ENCODE measurements at places on chromosomes 4 and X.

GRCh38 chr4:116925900-116926457 is 159.4 kb downstream of the TRAM1L1 start:
- no peak for DNase-seq

- DNase-seq = no peak
These were observed 102.7 kb downstream of the UCHL1 start for GRCh38 chr4:41359422-41359775.

DNA sequence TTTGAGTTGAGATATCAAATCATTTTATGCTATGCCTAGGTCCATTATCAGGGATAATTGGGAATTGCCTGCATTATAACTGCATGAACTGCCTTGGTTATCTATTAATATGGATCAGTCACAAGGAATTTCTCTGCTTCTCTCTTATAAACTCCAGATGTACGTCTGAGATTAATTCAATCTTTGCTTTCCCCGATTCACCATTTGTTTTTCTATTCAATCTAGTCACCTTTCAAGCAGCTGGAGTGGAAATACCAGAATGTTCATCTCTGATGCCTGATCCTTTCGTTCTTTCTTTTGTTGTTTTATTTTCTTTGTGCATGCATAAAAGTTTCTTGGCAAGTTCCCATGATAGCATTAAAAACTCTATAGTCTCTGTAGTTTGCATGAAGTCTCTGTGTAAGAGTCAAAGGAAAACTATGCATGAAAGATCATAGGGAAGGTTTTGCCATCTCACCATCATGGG is 22.6 kb downstream of the SYNPO2 start:
- DNase-seq = no peak

DNA sequence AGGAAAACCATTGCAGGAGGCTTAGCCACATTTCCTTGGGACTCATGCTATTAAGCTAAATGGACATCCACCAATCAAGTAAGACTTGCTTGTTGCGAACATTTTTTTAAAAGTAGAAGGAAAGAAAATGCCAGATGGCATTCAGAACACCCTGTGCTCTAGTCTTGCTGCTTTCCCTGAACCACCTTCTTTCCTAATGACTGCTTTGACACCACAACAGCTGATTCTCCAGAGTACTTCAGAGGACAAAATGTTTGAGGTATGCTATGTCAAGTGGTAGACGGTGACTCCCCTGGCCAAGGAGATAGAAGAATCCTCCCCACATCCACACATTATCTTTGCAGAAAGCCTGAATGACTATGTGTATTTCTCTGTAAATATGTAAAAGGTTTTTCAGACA is 65.4 kb downstream of the ANK2 start:
- no peak for DNase-seq

GRCh38 chr4:54365691-54366090 is 136.6 kb downstream of the PDGFRA start:
- DNase-seq = no peak

GRCh38 chrX:48972220-48973164 is 848 bp upstream of the KCND1 start:
- no peak for DNase-seq

DNA sequence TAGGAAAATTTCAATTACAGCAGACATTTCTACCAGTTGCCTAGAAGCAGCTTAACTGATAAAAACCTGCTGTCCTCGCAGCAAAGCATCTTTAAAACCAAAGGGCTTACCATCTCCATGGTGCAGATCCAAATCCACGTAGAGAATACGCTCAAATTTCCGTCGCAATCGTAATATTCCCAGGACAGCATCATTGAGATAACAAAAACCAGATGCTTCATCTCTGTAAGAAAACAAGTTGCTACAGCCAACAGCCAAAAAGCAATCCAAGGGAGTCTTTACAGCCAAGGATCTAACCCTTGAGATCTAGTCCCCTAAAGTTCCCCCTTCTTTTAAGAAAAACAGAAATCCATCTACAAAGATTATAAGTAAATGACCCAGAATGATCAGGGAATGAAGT is 77.6 kb downstream of the HDAC8 start:
- no peak for DNase-seq

- DNase-seq = no peak
These were observed 593.8 kb downstream of the SMARCA1 start for GRCh38 chrX:128929271-128930057.

GRCh38 chr4:70754990-70755688 is 33.4 kb downstream of the RUFY3 start:
- DNase-seq = no peak

DNA sequence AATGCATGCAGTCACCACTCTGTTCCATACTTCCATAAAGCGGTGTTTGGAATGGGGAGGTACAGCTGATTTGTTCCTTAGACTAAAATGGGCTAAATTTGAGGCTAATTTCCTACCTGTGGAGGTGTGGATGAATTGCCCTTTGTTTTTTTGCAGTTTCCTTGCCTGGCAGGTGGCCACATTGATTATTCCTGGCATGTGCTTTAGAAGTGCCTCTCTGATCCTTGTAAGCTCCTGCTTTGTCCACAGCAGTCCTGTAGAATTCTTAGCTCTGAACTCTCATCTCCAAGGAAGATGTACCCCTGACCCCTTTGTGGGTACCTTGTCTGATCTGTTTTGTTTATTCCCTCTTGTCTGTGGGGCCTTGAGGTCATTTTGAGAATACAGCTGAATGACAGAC is 136.8 kb downstream of the ADGRL3 start:
- peak; percentile 35 for DNase-seq

- no peak for DNase-seq
These were observed 772 bp upstream of the FBXW7 start for GRCh38 chr4:152536545-152537182.

GRCh38 chrX:14690553-14690952 is 161.2 kb downstream of the GLRA2 start:
- no peak for DNase-seq

GRCh38 chrX:69195192-69195591 is 29.9 kb upstream of the PJA1 start:
- no peak for DNase-seq

DNA sequence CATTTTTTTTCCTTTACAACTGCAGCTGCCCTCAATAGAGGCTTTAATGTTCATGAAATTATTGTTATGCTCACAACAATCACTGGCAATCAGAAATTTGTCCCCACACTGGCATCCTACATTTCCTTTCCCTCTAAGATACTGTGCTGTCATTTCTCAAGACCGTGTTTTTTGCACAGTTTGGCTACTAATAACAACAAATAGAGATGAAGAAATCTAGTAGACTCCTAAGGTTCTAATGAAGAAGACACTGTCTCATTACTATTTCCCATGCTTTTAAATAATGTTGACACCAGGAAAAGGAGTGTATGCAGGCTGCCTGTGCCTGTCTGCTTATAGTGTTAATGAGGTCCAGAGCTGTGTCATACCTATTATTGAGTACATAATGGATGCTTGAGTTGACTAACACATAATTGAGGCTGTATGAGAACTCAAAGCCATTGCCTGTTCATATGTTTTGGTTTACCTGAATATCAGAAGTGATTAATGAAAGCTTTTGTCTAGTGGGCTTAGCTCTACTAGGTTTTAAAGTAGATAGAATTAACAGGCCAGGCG is 1.5 kb upstream of the EIF4E start:
- no peak for DNase-seq

DNA sequence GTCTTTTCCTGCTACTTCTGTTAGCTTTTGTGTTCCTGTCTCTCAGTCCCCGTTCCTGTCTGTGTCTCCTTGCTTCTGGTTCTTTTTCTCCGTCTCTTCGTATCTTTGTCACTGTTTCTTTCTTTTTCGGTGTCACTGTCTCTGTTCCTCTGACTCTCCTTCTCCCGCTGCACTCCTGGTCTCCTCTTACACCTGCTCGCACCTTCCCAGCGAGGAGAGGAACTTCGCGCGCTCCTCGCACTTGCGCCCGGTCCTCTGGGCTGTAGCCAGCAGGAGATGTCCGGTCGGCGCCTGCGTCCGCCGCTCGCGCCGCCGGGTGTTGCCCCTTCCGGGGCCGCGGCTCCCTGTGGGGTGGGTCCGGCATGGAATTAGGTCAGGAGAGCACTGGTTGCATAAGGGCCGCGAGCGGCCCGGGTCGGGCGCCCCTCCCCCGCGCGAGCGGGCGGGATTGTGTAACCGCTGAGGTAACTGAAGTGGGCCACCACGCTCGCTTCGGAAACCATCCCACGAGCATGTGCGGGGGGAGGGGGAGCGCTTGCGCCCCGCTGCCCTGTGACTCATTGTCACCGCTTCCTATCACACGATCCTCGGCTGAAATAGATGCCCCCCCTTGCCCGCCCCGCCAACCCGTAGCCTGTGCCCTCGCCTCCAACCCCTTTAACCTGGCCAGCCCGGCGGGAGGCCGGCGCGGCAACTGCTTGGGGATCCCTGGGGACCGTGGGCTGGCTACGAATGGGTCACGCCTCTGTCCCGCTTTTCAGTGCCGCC is 1.6 kb downstream of the LONRF3 start:
- DNase-seq = no peak

DNA sequence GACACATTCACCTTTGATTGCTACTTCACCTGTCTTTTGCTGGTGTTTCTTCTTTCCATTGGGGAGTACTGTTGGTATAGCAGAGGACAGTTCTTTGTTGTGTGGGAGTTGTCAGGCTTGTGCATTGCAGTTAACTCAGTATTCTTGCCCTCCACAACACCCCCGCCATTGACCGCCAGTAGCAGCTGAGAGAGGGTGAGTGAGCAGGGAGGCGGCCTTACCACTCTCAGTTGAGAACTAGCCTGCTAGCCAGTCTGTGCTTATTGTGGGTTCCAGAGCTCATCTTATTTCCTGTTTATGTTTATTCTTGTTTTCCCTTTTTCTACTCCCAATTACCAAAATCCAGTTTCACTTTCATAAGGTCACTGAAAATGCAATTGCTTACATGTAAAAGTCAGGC is 52.2 kb downstream of the STIM2 start:
- DNase-seq = no peak

- no peak for DNase-seq
These were observed 100.5 kb upstream of the PCDH7 start for GRCh38 chr4:30619679-30620078.

- DNase-seq = no peak
These were observed 166.6 kb downstream of the LHFPL1 start for GRCh38 chrX:112513154-112513553.

GRCh38 chr4:57043347-57044251 is 64.9 kb downstream of the POLR2B start:
- no peak for DNase-seq

DNA sequence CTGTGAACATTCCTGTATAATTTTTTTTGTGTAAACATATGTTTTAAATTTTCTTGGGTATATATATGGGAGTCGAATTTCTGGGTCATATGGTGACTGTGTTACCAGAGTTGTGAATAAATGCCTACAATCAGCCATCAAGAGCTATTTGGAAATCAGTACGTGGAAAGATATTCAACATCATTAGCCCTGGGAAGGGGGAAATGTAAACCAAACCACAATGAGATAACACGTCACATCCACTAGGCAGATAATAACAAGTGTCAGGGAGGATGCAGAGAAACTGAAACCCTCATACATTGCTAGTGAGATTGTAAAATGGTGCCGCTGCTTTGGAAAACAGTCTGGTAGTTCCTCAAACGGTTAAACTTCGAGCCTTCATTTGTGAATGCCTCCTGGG is 43.9 kb downstream of the LUZP4 start:
- no peak for DNase-seq

DNA sequence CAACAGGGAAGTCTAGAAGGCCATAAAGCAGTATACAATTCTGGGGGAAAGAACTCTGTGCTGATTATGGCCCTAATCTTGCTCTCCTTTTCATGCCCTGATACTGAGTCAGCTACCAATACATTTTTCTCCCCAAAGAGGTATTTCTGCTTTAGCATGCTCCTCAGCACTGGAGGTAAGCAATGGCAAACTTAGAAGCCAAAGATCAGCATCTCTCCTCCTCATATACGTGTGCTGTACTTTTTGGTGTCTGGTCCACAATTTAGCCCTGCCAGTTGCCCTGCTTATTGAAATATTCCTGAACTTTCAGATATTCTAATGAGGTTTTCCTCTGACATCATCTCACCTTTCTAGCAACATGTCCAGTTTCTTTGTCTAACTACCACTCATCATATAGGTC is 226.2 kb downstream of the FSTL5 start:
- no peak for DNase-seq

DNA sequence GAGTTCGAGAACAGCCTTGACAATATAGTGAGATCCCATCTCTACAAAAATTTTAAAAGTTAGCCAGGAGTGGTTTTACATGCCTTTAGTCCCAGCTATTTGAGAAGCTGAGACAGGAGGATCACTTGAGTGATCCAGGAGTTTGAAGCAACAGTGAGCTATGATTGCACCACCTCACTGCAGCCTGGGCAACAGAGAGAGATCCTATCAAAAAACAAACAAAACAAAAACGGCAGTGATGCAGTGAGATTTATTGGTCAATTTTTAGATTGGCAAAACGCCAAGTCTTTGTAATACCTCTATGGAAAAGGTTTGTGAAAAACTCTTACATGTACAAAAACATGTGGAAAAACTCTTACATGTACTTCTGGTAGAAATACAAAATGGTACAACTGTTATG is 91.3 kb downstream of the PTPN13 start:
- no peak for DNase-seq

DNA sequence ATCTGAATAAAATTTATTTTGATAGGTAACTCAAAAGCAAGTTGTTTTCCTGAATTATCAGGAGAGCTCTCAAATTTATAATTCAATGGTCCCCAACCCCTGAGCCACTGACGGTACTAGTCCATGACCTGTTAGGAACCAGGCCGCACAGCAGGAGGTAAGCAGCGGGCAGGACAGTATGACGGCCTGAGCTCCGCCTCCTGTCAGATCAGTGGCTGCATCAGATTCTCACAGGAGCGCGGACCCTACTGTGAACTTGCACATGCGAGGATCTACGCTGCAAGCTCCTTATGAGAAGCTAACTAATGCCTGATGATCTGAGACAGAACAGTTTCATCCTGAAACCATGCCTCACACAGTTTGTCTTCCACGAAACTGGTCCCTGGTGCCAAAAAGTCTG is 37.9 kb upstream of the SEC24B start:
- DNase-seq = no peak

DNA sequence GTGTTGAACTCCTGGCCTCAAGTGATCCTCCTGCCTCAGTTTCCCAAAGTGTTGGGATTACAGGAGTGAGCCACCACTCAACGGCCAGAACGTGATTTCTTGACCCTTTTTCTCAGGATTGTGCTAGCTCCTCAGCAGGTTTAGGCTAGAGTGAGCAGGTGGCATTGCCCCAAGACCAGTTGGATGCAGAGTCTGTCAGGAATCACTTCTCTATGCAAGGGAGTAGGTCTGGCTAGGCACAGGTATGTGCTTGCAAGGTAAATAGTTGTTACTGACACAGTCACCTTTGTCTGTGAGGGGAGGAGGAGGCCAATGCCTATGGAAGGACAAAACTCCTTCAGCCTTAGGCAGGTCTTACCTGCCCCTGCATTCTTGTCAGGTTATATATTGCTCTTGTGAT is 24.2 kb downstream of the SLC25A5 start:
- DNase-seq = no peak

- DNase-seq = peak; percentile 79
These were observed 27.6 kb upstream of the INTU start for GRCh38 chr4:127604949-127605709.

- no peak for DNase-seq
These were observed 704 bp downstream of the FAM3A start for GRCh38 chrX:154515090-154515965.

Data from iPS DF 6.9 (cell line).